Activated CD4-positive, alpha-beta T cell treated with anti-CD3 and anti-CD28 coated beads, Interleukin-2, amount 10 ng/mL, durations not matched to agents 7 days and 5 days (primary cell): ENCODE measurements at places on chromosomes 5 and 9.

GRCh38 chr5:77235846-77236721 is 25.6 kb downstream of the PDE8B start:
- no peak for DNase-seq

DNA sequence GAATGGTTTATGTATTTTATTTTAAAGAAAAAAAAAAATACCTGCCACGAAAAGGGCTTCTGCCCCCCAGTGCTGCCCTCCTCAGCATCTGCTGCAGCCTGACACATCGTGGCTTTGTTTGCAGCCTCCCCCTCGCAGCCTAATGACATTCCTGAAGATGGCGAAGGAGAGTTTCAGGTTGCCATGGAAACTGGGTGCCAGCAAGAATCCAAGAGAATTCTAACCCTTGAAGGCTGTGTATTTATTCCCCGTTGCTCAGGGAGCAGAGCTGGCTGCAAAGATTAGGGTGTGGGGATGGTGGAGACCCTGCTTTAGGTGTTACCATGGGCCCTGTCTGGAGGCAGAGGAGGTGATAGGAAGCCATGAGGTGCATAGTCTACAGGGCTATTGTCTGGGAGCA is 126.6 kb downstream of the NSG2 start:
- DNase-seq = no peak

GRCh38 chr9:16152276-16153101 is 599.6 kb downstream of the CCDC171 start:
- no peak for DNase-seq

GRCh38 chr5:13322769-13323168 is 621.7 kb downstream of the DNAH5 start:
- DNase-seq = no peak

DNA sequence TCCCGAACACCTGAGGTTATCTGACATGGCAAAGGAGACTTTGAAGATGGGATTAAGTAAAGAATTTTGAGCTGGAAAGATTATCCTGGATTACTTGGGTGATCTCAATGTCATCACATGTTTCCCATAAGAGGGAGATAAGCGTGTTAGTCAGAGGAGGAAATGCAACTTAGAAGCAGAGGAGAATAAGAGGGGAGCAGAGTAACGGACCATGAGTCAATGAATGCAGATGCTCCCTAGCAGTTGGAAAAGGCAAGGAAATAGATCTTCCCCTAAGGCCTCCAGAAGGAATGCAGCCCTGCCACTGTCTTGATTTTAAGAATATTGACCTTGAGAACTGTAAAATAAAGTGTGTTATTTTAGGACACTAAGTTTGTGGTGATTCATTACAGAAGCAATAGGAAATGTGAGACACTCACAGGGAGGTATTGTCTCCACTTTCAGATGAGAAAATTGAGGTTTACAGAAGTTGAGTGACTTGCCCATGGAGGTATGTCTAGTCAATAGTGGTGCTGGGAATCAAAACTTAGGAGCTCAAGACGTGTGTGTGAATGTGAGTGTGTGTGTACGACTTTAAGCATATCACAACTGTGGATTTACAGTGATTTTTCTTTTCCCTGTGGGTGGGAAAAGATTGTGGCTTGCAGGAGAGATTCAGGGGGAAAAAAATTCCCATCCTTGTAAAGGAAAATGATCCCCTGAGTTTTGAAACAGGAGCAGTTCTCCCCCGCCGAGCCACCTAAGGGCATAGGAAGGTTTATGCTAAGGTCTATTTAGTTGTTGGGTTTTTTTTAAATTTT is 125.3 kb downstream of the TRIM32 start:
- DNase-seq = no peak
